ENCODE measurements at places on chromosomes 7 and 10.
A peak's percentile ranks its signal among the peaks of the same experiment; 100 is the strongest.

DNA sequence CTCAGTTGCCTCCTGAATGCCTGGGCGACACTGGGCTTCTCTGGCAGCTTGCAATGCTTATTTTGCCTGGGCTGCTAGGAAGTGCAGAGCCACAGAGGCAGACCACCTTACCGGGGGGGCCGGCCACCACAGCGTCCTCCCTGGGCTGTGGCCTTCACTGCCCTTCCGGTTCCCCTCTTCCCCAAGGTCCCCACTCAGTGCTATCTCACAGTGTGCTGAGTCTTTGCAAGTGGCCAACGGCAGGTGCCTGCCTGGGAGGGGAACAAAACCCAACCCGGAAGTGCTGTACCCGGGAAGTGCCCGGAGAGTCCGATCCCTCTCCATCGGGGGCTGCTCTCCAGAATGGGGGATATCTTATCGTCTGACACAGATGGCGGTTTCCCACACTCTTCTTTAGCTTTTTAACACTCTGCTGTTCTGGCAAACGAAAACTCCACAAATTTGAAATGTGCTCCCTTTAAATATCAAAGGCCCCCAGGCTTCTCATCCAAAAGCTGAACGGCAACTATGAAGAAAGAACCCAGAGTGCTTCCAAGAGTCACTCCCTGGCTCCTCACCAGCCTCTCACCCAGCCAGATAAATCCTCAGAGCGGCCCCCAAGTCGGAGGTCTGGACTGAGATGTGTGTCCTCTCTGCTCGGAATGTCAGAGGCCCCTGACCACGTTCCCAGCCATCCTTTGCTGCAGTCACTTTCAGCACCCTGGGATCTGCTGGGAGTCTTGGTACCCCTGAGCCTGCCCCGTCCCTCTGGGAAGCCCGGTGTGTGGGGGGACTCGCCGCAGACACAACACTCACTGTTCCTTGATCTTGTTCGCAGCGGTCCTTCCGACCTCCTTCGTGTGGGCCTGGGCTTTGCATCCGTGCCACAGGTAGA lies 165.1 kb downstream of the SVIL start:
- DNase-seq = no peak

GRCh38 chr10:124997771-124998623 lies 56.1 kb downstream of the ZRANB1 start:
- no peak for DNase-seq

DNA sequence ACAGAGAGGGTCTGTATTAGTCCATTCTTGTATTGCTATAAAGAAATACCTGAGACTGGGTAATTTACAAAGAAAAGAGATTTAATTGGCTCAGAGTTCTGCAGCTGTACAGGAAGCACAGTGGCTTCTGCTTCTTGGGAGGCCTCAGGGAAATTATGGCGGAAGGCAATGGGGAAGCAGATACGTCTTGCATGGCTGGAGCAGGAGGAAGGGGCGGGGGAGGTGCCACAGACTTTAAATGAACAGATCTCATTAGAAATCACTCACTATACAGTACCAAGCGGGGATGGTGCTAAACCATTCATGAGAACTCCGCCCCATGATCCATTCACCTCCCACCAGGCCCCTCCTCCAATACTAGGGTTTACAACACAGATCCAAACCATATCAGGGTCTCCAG lies 3.7 kb upstream of the CALU start:
- no peak for DNase-seq

- DNase-seq = peak; percentile 54
Observed at GRCh38 chr10:112706577-112706976, 243.5 kb upstream of the TCF7L2 start.

GRCh38 chr10:68052463-68052862 lies 22.6 kb downstream of the HERC4 start:
- DNase-seq = no peak

DNA sequence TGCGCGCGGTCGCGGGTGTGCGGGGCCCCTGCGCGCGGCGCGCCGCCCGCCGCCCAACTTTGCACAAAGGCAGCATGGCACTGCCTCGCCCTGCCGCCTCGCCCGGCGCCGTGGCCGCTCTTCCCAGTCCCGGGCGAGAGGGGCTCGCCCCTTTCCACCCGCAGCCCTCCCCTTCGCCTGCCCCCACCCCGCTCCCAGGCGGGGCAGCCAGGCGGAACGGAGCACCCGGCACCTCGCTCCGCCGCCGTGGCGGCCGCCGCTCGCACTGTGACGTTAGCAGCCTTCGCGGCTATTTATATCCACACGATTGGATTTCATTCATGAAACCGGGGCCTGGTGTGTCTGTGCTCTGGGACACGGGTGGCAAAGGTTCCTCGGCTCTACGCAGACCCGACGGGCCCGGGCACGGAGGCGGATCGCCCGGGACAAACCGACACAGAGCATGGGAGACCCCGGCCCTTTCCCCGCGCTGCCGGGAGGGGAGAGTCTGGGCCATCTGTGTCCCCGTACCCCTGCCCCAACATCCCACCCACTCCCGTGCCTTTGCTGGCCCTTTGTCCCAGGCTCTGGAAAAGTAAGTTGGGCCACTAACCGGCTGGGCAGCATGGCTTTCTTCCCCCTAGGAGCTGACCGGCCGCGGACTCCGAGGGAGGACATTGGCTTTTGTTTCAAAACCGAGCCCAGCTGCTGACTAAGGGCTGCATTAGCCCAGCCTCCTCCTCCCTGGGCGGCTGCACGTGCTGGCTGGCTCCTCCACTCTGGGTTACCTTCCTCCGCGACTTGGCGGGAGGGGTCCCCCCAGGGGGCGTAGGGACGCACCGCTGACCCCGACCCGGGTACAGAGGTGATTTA lies at the start of gene RHOBTB1:
RHOBTB1 (minus strand) TSS at position 128 of the 852 bp plus-strand sequence. CDS start 32,643 bp downstream, outside the sequence.
- no peak for DNase-seq

DNA sequence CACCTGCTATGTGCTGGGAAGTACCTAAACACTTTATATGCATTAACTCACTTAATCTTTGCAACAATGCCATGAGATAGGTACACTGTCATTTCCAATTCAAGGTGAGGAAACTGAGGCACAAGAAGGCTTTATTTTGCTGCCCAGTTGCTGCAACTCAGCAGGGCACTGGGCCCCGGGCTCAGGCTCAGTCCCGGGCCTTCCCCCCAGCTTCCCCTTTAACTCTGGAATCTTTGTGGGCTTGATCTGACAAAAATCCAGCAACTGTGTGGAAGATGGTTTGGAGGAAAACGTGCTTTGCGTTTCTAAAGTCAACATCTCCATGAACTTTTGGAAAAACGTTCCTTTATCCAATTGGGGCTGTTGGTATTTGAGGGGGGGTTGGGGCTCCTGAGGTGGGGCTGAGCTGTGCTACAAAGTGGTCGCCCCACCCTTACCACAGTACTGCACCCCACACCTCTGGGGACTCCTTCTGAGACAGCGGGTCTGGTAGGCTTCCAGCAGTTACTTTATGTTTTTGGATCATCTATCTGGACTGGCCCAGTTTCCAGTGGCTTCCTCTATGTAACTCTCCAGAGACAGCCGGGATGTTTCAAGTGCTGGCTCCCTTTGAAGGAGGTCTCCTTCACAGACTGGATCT lies 40.5 kb upstream of the CAMK1D start:
- no peak for DNase-seq

DNA sequence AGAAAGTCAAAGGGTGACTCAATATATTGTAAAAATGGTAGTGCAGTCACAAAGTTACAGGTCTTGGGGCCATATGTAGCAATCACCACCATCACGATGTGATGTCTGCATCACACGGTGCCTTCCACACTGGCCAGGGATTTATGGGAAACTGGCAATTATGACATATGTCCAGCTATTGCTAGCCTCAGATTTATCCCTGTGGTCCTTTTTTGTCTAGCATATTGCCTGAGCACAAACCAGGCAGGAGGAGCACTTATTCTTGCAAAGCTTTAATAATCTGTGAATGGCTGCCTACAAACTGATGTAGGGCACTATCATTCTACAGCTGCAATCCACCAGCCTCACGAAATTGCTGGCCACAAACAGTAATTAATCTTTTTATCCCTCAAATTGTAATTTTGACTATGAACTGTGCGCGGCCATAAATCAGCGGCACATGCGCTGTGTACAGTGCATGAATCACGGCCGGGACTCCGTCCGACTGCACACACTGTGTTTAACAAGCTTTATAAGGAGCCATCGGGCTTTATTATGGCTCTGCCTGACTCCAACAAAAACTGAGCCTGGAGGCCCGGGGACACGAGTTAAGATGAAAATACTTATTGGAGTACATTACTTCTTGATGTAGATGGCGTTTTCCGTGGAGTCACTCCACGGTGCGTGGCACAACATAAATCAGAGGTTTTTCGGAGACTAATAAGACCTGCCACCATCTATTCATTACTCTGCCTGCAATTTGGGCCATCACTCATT lies 115.2 kb downstream of the EBF3 start:
- no peak for DNase-seq

DNA sequence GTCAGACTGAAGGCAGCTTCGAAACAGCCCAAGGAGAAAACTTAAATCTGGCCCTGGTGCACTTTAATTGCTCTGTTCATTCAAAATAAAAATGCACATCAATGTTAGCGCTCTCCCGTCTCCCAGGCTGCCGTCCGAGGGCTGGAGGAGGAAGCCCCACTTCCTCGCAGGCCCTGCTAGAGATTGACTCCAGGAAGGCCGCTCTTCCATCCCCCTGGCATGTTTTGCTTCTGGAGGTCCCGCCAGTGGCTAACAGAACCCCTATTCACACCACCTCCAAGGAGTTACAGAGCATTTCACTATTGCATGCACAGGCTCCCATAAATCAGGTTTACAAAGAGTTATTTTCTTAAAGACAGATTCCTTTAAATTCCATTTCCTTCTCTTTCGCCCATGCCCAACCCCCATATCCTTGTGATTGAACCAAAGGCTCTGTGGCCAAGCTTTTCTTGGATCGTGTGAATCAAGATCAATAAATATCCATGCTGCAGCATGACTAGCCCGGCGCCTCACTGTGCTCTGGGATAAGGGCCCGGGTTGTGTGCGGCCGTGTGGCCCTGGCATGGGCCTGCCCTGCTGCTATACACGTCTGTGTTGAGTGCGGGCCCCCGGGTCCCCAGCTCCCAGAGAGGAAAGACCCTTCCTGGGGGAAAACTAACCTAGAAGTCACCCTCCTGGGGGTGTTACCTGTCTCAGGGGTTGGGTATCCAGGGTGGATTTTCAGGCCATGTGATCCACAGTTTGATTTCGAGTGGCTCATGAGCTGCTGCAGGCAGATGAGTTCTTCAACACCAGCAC lies 118.7 kb upstream of the GDF10 start:
- no peak for DNase-seq

DNA sequence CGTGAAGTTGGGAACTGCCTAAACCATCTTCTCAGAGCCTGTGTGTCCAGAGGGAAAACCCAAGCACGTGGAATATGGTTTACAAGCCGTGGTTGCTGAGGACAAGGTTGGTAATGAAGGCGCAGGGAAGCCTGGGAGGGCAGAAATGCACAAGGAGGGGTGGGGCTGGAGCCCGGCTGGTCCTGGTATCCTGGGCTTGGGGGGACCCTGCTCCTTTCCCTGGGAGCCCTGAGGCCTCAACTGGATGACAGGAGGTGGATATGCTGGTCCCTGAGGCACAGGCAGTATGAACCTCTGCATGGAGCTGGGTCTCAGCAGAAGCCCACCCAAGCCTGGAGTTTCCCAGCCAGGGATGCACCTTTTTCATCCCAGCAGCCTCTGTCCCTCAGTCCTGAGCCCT lies 80.3 kb upstream of the RET start:
- no peak for DNase-seq

- DNase-seq = no peak
Observed at GRCh38 chr10:95880704-95881103, 27.1 kb upstream of the CC2D2B start.

GRCh38 chr7:76259124-76260093 lies 43.1 kb upstream of the HSPB1 start:
- DNase-seq = no peak

GRCh38 chr7:80826520-80827238 lies 92.2 kb downstream of the SEMA3C start:
- DNase-seq = no peak

GRCh38 chr7:26694141-26694540 lies 170.2 kb downstream of the SKAP2 start:
- DNase-seq = no peak

- no peak for DNase-seq
Observed at GRCh38 chr10:97464226-97464625, 18.3 kb downstream of the ZDHHC16 start.

DNA sequence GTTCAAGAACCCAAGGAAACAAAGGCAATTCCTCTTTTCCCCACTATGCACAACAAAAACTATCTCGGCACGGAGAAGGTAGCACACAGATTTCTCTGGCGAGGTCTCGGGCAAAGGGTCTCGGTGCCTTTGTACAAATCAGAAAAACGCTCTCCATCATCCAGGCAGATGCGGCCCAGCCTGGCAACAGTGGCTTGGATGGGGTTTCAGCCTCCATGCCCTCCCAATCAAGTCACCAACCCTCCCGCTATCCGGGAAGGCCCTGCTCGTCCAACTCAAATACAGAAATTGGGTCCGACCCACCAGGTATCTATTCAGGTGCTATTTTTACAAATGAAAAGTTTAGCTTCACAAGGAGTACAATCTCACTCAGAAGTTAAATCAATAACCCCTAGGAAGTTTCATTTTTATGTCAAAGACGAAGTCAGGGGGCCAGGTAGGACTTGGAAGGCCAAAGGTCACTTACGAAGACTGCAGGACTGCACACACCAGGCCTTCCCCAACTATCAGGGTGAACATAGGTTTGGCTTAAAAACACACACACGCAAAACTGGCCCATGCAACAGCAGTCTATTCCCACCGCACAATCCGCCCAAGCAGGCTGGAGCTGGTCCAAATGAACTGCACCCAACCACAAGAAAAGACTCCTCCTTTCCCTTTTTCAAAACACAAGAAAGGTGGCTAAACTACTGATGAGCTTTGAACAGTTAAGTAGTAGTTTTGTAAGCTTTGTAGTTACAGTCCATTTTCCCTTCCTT lies 43.0 kb downstream of the GNA12 start:
- peak; percentile 22 for DNase-seq

DNA sequence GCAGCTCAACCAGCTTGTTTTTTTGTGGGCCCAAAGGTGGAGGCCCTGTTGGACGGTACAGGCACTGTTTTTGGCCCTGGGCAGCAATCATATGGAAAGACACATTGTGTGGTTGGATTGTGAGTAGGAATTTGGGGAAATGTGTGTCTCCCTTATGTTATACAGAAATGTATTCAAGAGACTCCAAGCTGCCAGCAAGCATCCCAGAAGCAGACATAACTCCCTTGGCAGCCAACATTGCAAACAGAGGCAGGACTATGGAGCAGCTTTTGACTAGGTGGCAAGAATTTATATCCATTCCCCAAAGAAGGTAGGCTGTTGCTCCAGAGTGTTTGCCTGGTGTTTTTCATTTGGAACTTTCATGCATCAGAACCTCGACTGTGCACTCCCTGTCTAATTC lies 104.9 kb downstream of the BUB3 start:
- no peak for DNase-seq

GRCh38 chr7:39184391-39184790 lies 206.7 kb downstream of the POU6F2 start:
- DNase-seq = no peak

- no peak for DNase-seq
Observed at GRCh38 chr7:101916041-101916800, 98.8 kb downstream of the CUX1 start.

DNA sequence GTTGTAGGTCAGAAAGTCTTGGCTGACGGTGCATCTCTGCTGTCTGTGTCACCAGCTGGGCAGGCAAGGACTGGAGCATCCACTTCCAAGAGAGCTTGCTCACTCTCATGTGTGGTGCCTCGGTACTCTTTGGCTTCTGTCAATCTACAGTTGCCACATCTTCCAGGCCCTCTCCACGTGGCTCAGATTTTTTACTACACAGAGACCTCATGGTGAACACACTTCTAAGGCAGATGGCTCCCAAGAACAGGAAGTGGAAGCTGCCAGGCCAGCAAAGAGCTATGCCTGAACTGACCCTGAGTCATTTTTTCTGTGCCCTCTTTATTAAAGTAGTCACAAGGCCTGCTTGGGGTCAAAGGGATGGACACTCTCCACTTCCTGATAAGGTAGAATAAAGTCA lies 351.5 kb upstream of the AUTS2 start:
- no peak for DNase-seq
